H4 (cell line): ENCODE measurements at places on chromosomes 6 and 20. TPM values are rescaled to one million over a fixed set of nuclear protein-coding genes. Genes with fewer than 3 reads are reported as not detected.

- DNase-seq: no peak
These were observed 28.0 kb upstream of the PTGIS start for GRCh38 chr20:49595811-49596561.

DNA sequence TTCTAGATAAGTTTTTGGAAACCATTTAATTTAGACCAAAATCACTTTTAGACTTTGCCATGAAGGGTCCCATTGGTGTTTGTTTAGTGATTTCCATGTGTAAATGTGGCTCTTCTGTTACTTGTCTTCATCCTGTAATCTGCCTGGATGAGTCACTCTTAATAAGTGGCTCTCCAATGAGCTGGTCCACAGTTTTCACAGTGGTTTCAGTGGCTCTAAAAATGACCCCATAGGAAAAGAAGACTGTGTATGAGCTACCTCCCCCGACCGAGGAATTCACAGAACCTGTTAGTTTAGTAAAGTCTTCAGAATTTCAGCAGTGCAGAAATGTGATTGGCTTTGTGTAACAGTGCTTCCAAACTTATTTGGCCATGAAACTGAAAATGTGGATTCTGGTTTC, 492.0 kb upstream of the MARCKS start:
- peak; percentile 26 for DNase-seq

DNA sequence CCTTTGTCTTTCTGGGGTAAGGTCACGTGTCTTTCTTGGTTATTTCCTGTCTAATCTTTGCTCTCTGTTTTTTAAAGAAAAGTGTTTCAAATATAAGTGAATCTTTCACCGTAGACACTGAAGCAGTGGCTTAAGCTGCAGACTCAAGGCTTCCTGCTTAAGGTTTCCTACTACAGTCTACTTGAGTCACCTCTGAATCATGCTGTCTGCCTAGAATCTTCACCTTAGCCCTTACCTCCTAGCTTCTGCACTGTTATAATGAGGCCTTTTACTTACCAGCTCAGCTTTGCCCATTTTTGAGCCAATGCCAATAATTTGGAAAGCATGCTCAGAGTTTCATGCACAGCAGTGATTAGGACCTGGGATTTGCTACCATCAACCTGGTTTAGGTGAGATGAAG, 30.6 kb downstream of the ADGRF4 start:
- no peak for DNase-seq

Gene TRIM40
- total RNA-seq: not detected in 2 replicates

- DNase-seq: peak; percentile 63
These were observed 98.4 kb downstream of the MRPL14 start for GRCh38 chr6:44028789-44029310.
